ENCODE measurements at places on chromosomes 5 and 9. TPM values are rescaled to one million over a fixed set of nuclear protein-coding genes. Genes with fewer than 3 reads are reported as not detected.

- DNase-seq = no peak
- no peaks in the 10 kb centered on the region for H3K27me3 ChIP-seq
- H3K4me1 ChIP-seq = no peaks in the 10 kb centered on the region
- H3K36me3 ChIP-seq = no peaks in the 10 kb centered on the region
- no peak overlapping the region for H3K4me3 ChIP-seq
- no peak overlapping the region for H3K27ac ChIP-seq
Measured at GRCh38 chr9:111857555-111858211, 38.9 kb upstream of the UGCG start.

Gene ADAMTS19
- not detected for polyA plus RNA-seq

Gene SARDH
- 5.8 TPM for polyA plus RNA-seq

Gene EGFLAM
- polyA plus RNA-seq = not detected

Gene CCNJL
- polyA plus RNA-seq = not detected

Gene SPATA31E1
- polyA plus RNA-seq = not detected

- no peak overlapping the region for H3K4me3 ChIP-seq
- H3K27me3 ChIP-seq = no peaks in the 10 kb centered on the region
- no peaks in the 10 kb centered on the region for H3K36me3 ChIP-seq
Measured at GRCh38 chr5:78908173-78909061, 76.7 kb downstream of the ARSB start.

GRCh38 chr9:95715868-95716435 is 159.5 kb upstream of the ERCC6L2 start:
- no peaks in the 10 kb centered on the region for H3K27me3 ChIP-seq
- no peaks in the 10 kb centered on the region for H3K36me3 ChIP-seq
- no peak overlapping the region for H3K4me3 ChIP-seq
- H3K4me1 ChIP-seq = no peaks in the 10 kb centered on the region
- no peak for DNase-seq
- H3K27ac ChIP-seq = no peak overlapping the region

DNA sequence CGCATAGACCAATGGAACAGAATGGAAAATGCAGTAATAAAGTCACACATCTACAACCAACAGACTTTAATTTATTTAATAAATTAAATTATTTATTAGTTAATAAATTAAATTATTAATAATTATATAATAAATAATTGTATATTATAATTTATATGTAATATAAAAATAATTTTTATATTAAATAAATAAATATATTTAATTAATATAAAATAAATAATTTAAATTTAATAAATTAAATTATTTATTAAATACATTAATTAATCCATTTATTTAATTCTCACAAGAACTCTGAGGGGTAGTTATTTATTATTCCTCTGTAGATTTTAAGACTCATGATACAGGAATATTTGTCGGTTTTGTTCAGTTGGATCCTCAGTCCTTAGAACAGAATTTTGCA is 176.1 kb upstream of the ADAMTS19 start:
- no peak overlapping the region for H3K27ac ChIP-seq
- no peak overlapping the region for H3K4me3 ChIP-seq
- DNase-seq = no peak
- H3K36me3 ChIP-seq = no peaks in the 10 kb centered on the region

GRCh38 chr5:163248871-163249270 is 188.5 kb upstream of the CCNG1 start:
- DNase-seq = no peak
- H3K27me3 ChIP-seq = no peaks in the 10 kb centered on the region
- H3K4me3 ChIP-seq = no peak overlapping the region
- no peaks in the 10 kb centered on the region for H3K36me3 ChIP-seq

GRCh38 chr9:82582693-82583092 is 480.2 kb downstream of the RASEF start:
- no peaks in the 10 kb centered on the region for H3K27me3 ChIP-seq
- no peaks in the 10 kb centered on the region for H3K4me1 ChIP-seq
- no peak overlapping the region for H3K27ac ChIP-seq
- H3K36me3 ChIP-seq = no peaks in the 10 kb centered on the region

DNA sequence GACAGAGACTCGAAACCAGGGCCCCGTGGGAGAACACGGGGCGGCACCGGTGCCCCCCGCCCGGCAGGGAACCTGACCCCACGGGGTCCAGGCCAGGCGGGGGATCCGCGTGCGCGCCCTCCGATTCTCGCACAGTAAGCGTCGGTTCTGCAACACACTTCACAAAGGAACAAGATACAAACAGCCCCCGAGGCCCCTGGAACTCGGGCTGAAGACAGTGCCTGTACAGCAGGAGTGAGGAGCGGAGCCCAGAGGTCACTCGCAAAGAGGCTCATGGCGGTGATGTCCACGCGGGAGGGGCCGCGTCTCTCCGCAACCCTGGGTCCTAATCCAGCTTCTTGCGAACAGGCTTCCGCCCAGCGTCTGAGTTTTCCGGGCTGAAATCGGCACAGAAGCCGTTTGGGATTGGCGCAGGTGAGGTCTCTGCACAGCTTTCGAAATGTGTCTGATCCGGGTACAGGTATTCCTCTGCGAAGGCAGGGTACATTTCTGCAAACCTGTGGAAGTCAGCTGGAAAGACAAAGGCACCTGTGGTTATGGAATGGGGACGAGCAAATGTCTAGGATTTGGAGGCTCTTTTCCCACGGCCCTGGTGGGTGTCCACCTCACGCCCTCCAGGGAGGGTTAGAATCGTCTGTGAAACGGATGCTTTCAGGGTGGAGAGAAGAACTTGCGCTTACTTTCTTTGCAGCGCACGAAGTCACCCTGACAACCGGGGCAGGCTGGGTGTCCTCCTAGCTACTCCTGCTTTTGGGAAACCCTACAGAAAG is 18.3 kb upstream of the SLC6A3 start:
- H3K4me3 ChIP-seq = no peak overlapping the region
- no peaks in the 10 kb centered on the region for H3K4me1 ChIP-seq
- no peaks in the 10 kb centered on the region for H3K27me3 ChIP-seq
- H3K36me3 ChIP-seq = peaks cover 30% of the 10 kb centered on the region
- no peak for DNase-seq
- no peak overlapping the region for H3K27ac ChIP-seq
